Left forelimb (tissue), 1 donor: ENCODE measurements at places on chromosomes 2 and 18.

GRCh38 chr2:74206180-74206688 lies 7.8 kb downstream of the MTHFD2 start:
- DNase-seq, result no peak

- no peak for DNase-seq
Measured at GRCh38 chr2:5986801-5987787, 294.9 kb downstream of the SOX11 start.

GRCh38 chr2:66899648-66900047 lies 464.7 kb downstream of the MEIS1 start:
- DNase-seq, result no peak

- no peak for DNase-seq
Measured at GRCh38 chr2:45394842-45395241, 216.2 kb downstream of the SRBD1 start.

GRCh38 chr2:237291138-237291792 lies 122.7 kb downstream of the COL6A3 start:
- peak; percentile 94 for DNase-seq

DNA sequence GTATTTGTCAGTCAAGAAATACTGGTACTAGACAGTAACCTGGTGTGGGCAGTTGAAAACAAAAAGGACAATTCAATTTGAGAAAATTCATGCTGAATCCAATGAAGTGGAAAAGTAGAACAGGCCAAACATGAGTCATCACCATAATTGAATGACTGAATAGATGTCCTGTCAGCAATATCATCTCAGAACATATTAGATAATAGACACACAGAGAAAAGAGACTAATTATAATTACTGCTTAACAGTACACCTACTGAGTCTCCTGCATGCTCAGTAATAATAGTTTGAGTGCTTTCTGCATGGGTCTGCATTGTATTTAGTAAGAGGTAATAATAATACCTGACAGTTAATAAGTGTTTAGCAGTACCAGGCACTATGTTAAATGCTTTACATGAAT lies 138.6 kb upstream of the ZC3H15 start:
- no peak for DNase-seq
